ENCODE measurements at places on chromosomes 7 and 10.

- DNase-seq: no peak
Observed at GRCh38 chr10:98273057-98273850, 5.3 kb upstream of the LOXL4 start.

GRCh38 chr10:93420091-93420490 is 62.0 kb downstream of the MYOF start:
- DNase-seq: no peak

- DNase-seq: no peak
Observed at GRCh38 chr7:129615018-129615417, 3.5 kb downstream of the NRF1 start.

- DNase-seq: no peak
Observed at GRCh38 chr10:69501657-69502056, 50.4 kb downstream of the TSPAN15 start.

DNA sequence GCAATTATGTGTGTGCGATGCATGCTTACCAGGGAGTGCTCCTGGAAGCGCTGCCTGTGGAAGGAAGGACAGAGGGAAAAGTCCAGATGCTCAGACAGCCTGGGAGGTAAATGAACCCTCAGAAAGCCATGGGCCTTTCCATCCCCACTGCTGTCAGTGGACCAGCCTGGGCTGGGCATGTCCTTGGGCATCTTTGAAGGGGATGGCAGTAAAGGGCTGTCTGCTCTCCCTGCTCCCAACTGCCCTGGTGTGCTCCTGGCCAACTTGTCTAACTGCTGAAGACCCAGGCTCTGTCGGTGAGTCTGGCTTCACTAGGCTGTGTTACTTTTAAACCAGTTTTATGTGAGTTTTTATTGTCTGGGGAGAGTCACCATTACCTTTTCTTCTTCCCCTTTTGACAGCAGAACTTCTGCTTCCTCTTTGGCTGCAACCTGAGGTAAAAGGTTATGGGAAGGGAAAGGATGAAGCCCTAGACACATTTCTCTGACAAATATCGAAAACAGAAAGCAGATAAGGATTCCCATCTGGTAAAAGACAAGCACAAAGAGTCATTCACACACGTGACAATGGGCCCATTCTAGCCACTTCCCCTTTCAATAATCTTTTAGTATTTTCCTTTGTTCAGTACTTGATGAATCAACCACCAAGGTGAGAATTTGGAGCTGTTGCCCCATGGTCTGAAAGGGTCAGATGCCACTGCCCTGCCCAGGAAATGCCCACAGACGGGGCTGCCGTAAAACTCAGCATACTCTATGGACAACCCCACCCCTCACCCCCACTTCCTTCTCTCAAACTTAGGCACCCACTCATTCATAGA is 27.6 kb upstream of the PIK3AP1 start:
- no peak for DNase-seq

- no peak for DNase-seq
Observed at GRCh38 chr10:25633542-25633941, 300.5 kb upstream of the MYO3A start.

DNA sequence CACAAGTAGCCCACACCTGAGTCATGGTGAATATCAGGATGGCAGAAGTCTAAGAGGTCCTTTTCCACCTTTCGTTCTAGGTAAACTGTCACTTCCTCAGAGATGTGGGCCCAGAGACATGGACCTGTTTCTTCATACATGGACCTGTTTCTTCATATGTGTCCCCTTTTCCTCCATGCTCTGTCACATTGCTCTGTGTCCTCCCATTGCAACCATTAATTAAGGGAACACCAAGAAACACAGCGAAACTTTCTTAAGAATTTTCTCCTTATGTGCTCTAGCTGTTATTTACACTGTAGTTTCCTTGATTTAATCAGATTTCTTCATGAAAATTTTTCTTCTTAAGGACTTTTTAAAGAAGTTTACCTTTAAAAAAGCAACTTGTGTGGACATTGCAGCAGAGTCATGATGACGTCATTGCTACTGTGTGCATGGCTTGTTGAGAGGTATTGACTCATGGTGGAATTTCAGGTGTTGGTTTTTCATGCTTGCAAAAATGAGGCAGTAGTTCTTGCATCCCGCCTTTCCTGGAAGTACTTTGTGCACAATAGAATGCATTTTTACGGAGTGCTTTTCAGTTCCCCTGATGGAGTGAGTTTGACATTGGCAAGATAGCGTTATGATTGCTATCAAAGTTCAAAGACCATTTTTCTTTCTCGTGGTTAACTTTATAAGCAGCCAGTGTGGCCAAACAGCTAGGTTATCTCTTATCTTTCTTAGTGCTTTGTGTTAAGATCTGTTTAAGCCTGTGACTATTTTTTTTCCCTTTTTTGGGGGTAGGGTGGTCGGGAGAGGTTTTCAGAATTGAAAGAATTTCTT is 37.7 kb downstream of the CFAP58 start:
- DNase-seq: peak; percentile 24

GRCh38 chr10:120989996-120990598 is 138.9 kb downstream of the WDR11 start:
- no peak for DNase-seq

- DNase-seq: no peak
Observed at GRCh38 chr10:122243550-122243949, 27.5 kb upstream of the BTBD16 start.

- DNase-seq: no peak
Observed at GRCh38 chr7:102471791-102472125, 7.0 kb downstream of the POLR2J start.

Data from K562 (cell line).